T-helper 17 cell (primary cell): ENCODE measurements at places on chromosomes 5 and 9. TPM values are rescaled to one million over a fixed set of nuclear protein-coding genes. Genes with fewer than 3 reads are reported as not detected.
A peak's percentile ranks its signal among the peaks of the same experiment; 100 is the strongest.

The CCDC152 gene
- 2.2 TPM for total RNA-seq

- DNase-seq: no peak
- no peak overlapping the region for H3K4me3 ChIP-seq
- no peaks in the 10 kb centered on the region for H3K27me3 ChIP-seq
- no peak overlapping the region for H3K27ac ChIP-seq
These were observed 87.2 kb upstream of the GOLGA1 start for GRCh38 chr9:125028041-125028440.

DNA sequence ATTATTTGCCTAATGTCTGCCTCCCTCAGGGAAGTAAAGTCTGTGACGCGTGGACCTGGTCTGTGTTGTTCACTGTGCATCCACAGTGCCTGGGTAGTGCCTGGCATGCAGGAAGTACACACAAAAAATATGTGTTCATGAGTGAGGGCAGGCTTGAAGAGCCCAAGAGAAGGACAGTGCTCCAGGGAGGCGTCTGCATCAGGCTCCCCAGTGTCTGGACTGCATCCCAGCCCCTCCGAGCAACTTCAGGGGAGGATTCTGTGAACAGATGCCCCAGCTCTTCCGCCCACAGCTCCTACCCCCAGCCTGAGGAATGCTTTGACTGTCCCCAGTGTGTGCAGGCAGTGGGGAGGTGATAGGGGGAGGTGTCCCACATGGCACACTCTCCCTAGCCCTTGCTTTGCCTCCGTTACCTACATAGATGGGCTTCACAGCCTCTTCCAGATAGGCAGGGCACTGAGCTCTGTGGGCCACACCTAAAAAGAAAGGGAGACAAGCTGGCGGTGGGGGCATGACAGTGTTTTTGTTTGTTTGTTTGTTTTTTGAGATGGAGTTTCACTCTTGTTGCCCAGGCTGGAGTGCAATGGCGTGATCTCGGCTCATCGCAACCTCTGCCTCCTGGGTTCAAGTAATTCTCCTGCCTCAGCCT, 25.4 kb downstream of the IRF1 start:
- peak overlapping the region; percentile 85 for H3K4me3 ChIP-seq
- peak overlapping the region; percentile 100 for H3K27ac ChIP-seq
- no peaks in the 10 kb centered on the region for H3K27me3 ChIP-seq
- peaks cover 3% of the 10 kb centered on the region for H3K36me3 ChIP-seq

DNA sequence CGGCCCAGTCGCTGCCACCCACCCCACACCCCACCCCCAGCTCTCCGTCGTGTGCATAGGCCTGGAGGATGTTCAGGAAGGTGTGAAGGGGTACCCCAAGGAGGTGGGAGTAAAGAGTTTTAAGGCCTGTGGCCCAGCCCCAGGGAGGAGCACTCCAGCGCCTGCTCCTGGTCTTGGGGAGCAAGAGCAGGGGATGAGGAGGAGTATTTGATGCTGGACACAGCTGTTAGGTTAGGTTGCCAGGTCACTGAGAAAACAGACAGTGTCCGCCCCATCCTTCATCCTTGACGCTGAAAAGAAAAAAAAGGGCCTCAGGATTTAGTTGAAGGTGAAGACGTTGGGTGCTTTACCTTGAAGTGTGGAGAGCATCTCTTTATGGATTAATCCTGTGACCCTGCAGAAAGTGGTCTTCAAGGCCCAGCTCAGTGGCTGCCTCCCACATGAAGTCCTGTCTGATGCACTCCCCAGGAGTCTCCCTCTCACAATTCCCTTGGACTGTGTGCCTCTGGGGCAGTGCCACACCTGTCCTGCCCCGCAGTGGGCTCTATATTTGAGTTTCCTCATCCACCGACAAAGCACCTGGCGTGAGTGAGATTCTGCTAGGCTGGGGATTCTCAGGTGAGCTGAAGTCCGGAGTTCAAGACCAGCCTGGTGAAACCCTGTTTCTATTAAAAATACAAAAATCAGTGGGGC, 101.8 kb downstream of the SPRY4 start:
- peak overlapping the region; percentile 56 for H3K4me3 ChIP-seq
- H3K27me3 ChIP-seq: no peaks in the 10 kb centered on the region
- no peak for DNase-seq
- H3K27ac ChIP-seq: peak overlapping the region; percentile 88

The IL9 gene
- not detected for total RNA-seq

The EQTN gene
- total RNA-seq: not detected

DNA sequence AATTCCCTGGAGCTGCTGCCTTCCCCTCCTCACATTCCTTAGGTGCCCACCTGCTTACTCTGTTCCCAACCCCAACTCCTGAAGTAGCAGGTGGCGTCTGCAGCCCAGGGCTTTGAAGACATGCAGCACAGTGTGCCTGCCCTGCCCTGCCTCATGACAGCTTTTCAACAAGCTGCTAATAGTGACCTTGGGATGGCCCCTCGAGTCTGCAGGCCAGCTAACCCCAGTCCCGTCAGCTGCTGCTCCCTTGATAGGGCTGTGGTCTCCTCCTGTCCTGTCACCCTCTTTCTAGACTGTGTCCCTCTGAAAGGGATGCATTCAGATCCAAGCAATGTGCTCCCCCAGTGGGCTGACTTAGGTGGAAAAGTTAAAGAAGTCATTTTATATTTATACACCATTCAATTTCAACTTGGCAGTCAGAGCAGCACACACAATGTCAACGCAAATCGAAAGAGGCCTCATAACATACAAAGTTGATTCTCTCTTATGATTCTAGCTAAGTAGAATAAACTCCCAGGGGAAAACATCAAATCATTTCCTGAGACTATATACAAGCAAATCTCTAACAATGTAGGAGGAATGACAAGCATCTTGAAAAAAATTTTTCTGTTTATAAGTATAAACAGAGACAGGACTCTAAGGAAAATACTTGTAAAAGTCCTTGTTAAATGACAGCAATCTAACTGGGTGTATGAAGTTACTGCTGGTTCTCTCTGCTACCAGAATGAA, 37.9 kb downstream of the ADRB2 start:
- H3K36me3 ChIP-seq: peaks cover 2% of the 10 kb centered on the region
- DNase-seq: no peak
- H3K4me1 ChIP-seq: peaks cover 6% of the 10 kb centered on the region

- DNase-seq: no peak
- H3K27me3 ChIP-seq: no peaks in the 10 kb centered on the region
- H3K36me3 ChIP-seq: no peaks in the 10 kb centered on the region
These were observed 68.3 kb upstream of the RGS7BP start for GRCh38 chr5:64437496-64437895.

DNA sequence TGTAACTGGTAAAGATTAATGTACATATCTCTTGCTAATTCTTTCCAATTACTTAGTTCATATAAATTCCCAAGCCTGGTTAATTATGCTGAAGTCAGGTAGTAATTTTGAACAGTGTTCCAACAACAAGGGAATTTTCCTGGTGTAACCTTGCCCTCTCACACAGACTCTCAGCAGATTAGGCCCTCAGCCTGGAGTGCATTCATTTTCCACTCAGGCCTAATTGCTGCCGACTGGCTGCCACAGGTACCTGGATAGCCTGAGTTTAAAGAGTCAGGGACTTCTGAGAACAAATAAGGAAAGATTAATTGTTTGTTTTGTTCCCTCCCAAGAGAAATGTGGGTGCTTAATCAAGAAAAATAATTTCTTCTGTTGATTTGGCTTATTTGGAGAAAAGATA, 71.4 kb downstream of the PPIC start:
- H3K27ac ChIP-seq: no peak overlapping the region
- H3K4me3 ChIP-seq: no peak overlapping the region
- H3K4me1 ChIP-seq: no peaks in the 10 kb centered on the region
- no peak for DNase-seq
- H3K36me3 ChIP-seq: peaks cover 3% of the 10 kb centered on the region
- no peaks in the 10 kb centered on the region for H3K27me3 ChIP-seq
